ENCODE measurements at places on chromosomes 4 and X.

- DNase-seq, result no peak
Measured at GRCh38 chr4:63221477-63221876, 1187.8 kb downstream of the TECRL start.

- DNase-seq, result no peak
Measured at GRCh38 chr4:41146716-41147506, 67.4 kb downstream of the APBB2 start.

DNA sequence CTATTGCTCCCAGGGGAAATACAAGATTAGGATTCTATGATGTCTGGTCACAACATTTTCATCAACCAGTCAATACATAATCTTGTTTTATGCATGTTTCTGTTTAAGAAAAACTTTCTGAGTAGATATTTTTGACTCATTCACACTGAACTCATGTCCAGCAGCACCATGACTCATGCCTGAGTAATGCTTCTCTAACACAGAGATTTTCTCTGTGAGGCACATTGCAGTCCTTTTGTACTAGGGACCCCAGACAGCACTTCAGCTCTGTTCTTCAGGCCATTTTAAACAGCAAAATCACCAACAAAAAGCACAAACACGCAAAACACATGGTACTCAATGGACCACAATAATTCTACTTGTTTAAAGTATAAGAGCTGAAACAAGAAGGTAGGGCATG is 83.6 kb downstream of the MXRA5 start:
- DNase-seq, result no peak

GRCh38 chr4:118180776-118181175 is 146.5 kb downstream of the NDST3 start:
- DNase-seq, result no peak

DNA sequence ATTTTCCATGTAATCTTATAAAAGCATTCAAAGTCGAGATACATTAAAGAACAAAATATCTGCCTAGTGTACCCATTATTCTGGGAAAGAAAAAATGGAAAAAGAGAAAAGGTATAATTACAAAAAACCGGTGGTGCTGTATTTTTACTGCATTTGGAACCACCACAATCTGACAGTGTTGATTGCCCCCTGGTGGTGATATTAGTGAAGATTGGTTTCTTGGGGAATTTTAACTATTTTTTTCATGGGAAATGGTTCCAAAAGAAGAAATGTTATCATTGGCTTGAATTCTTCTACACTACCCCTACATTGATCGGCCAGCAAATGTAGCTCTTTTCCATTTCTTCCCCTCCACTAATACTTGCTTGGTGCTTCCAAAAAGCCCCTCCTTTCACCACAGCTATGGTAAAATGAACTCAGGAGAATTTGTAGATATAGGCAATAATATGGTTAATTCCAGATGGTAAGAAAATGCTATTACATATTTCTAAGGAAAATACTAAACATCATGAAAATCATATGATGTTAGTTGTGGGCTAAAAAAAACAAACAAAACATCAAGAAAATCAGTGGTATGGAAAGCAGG is 50.0 kb downstream of the COX18 start:
- no peak for DNase-seq

DNA sequence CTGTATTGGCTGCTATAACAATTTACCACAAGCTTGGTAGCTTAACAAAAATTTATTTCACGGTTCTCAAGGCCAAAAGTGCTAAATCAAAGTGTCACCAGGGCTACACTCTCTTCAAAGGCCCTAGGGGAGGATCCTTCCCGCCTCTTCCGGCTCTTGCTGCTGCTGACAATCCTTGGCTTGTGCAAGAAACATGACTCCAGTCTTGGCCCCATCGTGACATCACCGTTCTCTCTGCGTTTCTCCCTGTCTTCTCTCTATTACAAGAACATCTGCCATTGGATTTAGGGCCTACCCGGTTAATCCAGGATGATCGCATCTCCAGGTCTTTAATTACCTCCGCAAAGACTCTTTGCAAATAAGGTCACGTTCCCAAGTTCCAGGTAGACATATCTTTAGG is 10.4 kb upstream of the CLCN4 start:
- no peak for DNase-seq

- DNase-seq, result no peak
Measured at GRCh38 chr4:5471206-5471605, 237.2 kb downstream of the EVC2 start.

DNA sequence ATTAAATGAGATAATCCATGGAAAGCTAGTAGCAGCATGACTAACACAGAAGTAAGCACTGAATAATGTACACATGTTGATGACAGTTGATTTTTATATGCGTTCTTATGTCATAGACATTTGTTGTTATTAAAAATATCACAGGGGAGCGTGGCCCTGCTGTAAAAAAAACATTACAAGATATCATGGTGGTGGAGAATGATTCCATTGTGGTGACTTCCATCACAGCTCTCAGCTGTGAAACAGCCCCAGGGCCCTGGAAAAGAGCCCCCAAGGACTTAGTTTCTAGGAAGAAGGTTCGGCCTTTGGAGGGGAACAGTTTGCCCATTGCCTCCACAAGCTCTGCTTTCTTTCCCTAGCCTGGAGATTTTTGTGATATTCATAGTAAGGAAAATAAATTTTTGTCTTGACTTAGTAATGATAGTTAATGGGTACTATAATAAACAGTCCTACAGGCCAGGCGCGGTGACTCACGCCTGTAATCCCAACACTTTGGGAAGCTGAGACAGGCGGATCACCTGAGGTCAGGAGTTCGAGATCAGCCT is 49.9 kb downstream of the FAM114A1 start:
- DNase-seq, result no peak

GRCh38 chr4:110020646-110021443 is 108.2 kb downstream of the EGF start:
- no peak for DNase-seq

All from NCI-H187 treated with DMSO at 0.1 percent for 48 hours (cell line).